ENCODE measurements at places on chromosomes 2 and 18. TPM values are rescaled to one million over a fixed set of nuclear protein-coding genes. Genes with fewer than 3 reads are reported as not detected.

Gene TSGA10
- 10.6 TPM for total RNA-seq

Gene GNLY
- not detected for total RNA-seq

Gene DPP10
- total RNA-seq: 7.0 TPM

Gene KCNIP3
- total RNA-seq: 1.3 TPM

Gene TSPYL6
- total RNA-seq: not detected

Gene CCDC68
- 40.0 TPM for total RNA-seq

GRCh38 chr18:57475408-57475807 is 40.2 kb downstream of the ONECUT2 start:
- DNase-seq: no peak

- peak; percentile 16 for DNase-seq
These were observed 8.5 kb downstream of the SEC11C start for GRCh38 chr18:59148192-59148591.

- peak; percentile 56 for DNase-seq
These were observed 4.8 kb upstream of the STAT4 start for GRCh38 chr2:191155608-191156071.

DNA sequence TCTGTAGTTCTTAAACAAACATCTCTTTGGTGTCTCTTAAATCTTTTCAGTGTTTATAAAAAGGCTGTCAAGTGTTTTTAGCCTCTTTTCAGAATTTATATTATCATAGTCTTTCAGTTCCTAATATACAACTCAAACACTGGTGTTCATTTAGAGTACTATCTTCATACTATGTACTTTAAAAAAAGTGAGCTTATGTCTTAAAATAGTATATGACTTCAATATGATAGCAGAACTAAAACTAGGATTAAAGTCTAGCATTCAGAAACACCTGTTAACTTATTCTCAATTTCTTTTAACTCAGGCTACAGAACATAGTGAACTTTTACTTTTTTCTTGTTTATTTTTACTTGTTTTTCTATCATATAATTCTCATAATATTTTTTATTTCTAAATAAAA is 14.7 kb upstream of the IKZF2 start:
- DNase-seq: no peak

DNA sequence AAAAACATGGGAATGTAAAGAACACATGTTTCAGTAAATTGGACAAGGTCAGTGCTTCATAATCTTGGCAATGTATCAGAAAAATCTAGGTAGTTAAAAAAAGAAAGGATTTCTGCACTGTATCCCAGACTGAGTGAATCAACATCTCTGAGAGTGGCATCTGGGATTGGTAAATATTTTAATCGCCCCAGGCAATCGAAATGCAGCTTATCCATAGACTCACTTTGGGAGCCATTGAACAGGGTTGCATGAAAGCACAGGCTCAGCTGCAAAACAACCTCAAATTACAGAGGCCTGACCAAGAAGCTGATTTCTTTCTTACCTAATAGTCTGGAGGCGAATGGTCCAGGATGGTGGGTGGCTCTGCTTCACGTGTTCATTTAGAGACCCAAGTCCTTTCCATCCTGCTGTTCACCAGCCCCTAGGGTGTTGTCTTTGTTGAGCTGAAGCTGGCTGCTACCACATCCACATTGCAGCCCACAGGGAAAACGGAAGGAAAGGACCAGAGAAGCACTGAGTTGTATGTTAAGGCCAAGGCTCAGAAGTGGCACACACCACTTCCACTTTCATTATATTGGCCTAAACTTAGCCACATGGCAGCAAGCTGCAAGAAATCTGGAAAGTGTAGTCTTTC is 59.0 kb downstream of the MOGAT1 start:
- no peak for DNase-seq

Measured in stomach (tissue), 19 donors.